Hepatocyte (in vitro differentiated cells): ENCODE measurements at places on chromosomes 5 and 9.

GRCh38 chr9:88829276-88829675, 162.0 kb upstream of the S1PR3 start:
- no peak for DNase-seq

GRCh38 chr5:137572042-137572695, 73.0 kb upstream of the SPOCK1 start:
- DNase-seq, result no peak

- DNase-seq, result no peak
These were observed 1.4 kb downstream of the PDE4D start for GRCh38 chr5:59891962-59892643.

DNA sequence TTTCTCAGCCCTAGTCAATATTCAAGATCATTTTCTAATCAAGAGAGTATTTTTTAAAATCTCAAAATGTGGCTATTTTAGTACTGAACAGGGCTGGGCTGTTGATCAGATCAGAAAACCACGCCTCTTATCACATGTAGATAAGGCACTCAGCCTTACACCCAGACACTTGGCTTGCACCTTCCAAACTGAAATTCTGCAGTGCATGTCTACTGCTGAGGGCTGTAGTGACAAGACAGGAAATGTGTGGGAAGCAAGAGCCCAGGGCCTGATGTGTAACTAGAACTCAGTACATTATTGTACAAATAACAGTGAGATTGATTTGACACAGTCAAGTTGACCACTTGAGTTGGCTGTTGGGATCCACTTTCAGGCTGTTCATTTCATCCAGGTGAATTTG, 48.6 kb downstream of the UBE2QL1 start:
- DNase-seq, result no peak

- no peak for DNase-seq
These were observed 1471.7 kb upstream of the C9orf72 start for GRCh38 chr9:29044959-29045358.

DNA sequence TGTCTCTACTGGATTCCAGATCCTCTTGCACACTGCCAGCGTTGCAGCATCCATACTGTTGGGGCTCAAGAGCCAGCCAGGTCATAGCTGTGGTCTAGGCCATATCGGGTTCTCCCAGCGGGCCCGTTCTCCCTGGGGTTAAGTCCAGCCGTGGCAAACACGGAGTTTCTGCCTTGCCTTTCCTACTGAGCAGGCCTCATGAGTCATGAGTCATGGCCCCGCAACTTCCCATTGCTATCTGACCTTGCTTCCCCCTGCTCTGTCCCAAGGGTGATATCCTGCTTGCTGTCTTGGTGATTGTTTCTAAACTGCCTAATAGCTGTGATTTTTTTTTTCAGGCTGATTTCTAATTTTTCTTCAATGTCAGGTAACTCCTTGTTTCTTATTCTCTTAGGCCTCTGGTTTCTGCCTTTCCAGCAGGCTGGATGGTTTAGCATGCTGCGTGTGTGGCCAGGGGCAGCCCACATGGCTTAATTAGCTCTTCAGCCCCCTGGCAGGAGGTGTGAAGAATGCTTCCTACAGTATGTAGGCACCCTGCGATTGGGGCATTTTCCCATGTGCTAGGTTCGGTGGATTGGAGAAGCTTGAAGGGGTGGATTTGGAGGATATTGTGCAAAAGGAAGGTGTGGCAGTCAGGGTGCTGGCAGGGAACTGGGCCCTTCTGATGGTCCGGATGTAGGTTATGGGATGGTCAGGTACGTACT, 18.7 kb downstream of the DAPK1 start:
- peak; percentile 74 for DNase-seq

- no peak for DNase-seq
These were observed 81.0 kb downstream of the FREM1 start for GRCh38 chr9:14829204-14829603.

GRCh38 chr5:59840200-59840601, 53.3 kb downstream of the PDE4D start:
- DNase-seq, result peak; percentile 49

GRCh38 chr5:93623153-93623552, 40.1 kb downstream of the NR2F1 start:
- no peak for DNase-seq

- DNase-seq, result no peak
These were observed 138.3 kb downstream of the GPBP1 start for GRCh38 chr5:57311921-57312735.

GRCh38 chr5:74177961-74178360, 462.6 kb downstream of the ENC1 start:
- no peak for DNase-seq

GRCh38 chr5:135154961-135155360, 120.9 kb upstream of the PITX1 start:
- DNase-seq, result no peak

- DNase-seq, result no peak
These were observed 65.9 kb upstream of the CPLX2 start for GRCh38 chr5:175805256-175806011.

DNA sequence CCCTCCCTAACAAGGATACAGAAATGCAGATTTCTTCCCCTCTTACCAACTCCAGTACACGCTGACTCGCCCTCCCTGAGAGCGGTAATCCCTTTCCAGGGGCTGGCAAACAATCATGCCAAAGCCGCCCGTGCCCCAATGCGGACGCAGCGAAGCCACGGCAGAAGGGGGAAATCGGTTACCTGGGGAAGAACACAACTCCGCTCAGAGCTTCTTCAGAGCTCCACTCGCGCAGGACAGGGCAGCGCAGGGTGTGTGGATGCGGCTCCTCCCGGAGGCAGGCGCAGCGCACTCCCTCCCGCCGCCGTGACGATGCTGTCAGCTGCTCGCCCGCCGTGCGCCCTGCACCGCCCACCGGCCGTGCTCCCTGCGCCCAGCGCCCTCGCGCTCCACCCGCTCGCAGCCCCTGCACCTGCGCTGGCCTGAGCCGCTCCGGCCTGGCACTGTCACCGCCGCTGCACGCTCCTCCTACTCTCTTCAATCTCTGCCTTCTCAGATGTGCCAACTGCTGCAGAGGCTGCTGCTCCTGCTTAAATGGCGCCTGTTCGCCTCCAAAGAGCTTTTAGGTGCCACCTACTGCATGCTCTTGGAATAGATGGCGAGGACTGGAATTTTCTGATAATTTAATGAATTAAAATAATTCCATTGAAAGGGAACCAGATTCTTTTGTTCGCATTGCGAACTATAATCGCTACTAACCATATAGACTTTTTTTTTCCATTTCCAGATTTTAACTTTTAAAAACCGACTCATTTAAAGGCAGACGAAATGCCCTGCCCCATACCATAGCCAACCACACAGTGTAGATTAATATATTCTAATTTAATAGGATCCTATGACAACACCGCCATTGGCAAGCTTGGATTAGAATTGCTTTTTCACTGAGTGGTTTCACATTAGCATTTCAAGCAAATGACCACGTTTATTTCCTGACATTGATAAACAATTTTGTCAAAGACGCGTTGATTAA, at the start of gene DIRAS2:
DIRAS2 (minus strand) TSS at position 255 of the 970 bp plus-strand sequence. CDS start 28,997 bp downstream, outside the sequence.
- peak; percentile 84 for DNase-seq

- peak; percentile 28 for DNase-seq
These were observed 25.2 kb downstream of the ANKRA2 start for GRCh38 chr5:73540192-73540591.
